ENCODE measurements at places on chromosomes 2 and 18. TPM values are rescaled to one million over a fixed set of nuclear protein-coding genes. Genes with fewer than 3 reads are reported as not detected.

The VWA3B gene
- not detected for total RNA-seq

The ALPP gene
- not detected for total RNA-seq

The HOXD4 gene
- 12.1 TPM for total RNA-seq

The SOX11 gene
- total RNA-seq = not detected

The PCARE gene
- not detected for total RNA-seq

The NRP2 gene
- 15.7 TPM for total RNA-seq

The CNTNAP5 gene
- not detected for total RNA-seq

The DARS1 gene
- total RNA-seq = 27.5 TPM

The PROKR1 gene
- total RNA-seq = not detected

The ALPG gene
- not detected for total RNA-seq

Data from Peyer's patch (tissue), 4 donors.